ENCODE measurements at places on chromosomes 11 and 22.

- DNase-seq = no peak
These were observed 75.8 kb downstream of the CTTN start for GRCh38 chr11:70473873-70474690.

DNA sequence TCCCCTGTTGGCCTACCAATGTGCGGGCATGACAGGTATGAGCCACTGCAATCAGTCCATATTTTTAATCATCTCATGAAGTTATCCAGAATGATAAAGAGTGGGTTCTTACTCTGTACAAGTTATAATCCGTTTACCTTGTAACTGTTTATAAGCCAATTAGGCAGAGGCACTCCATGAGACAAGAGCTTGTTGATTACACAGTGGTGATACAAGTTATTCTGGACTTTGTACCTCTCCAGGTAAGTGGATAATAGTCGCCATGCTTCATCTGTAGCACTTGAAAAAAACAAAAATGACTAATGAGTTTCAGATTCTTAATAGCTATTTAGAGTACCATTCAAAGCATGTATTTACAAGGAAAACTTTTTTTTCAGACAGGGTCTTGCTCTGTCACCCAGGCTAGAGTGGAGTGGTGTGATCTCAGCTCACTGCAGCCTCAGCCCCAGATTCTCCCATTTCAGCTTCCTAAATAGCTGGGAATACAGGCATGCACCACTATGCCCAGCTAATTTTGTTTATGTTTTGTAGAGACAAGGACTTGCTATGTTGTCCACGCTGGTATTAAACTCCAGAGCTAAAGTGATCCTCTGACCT lies 17.7 kb upstream of the FNBP4 start:
- DNase-seq = no peak

GRCh38 chr11:128709402-128709801 lies 15.5 kb downstream of the FLI1 start:
- no peak for DNase-seq

- no peak for DNase-seq
These were observed 164.6 kb upstream of the PDGFD start for GRCh38 chr11:104328512-104328907.

- DNase-seq = peak; percentile 44
These were observed at the start of gene SHISA8 for GRCh38 chr22:41915035-41915785. SHISA8 (minus strand) TSS chr22:41915074; CDS start chr22:41914667, 407 bp downstream.

DNA sequence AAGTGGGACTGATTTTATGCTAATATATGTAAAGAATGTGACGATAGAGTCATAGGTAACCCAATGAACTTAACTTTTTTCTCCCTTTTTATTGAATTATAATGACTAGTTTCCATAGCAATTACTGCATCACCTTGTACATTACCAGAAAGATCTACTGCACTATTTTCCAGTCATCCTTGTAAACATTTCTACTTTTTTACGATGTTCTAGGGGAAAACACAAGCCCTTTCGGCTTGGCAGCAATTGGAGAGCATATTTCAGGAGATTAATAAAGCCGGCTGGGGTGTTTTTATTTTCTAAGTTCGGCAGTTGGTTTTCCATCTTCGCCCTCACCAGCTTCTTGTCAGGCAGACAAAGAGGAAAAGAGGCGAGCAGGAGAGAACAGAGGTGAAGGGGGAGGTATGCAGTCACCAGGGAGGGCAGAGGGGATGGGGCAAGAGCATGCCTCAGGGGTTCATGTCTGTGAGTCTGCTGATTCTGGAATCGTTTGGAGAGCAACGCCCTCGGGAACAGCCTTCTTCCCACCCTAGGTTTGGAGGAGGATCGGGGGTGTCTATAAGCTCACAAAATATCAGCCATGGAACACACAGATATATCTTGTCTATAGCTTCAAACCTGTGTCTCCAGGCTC lies 476.4 kb downstream of the MIAT start:
- no peak for DNase-seq
